ENCODE measurements at places on chromosomes 2 and 18. TPM values are rescaled to one million over a fixed set of nuclear protein-coding genes. Genes with fewer than 3 reads are reported as not detected.

Gene COX7A2L
- total RNA-seq: 125 TPM

Gene FAM168B
- 109 TPM for total RNA-seq

Gene CCBE1
- 0.44 TPM for total RNA-seq

Gene GNAL
- 24.5 TPM for total RNA-seq

Gene ANXA4
- total RNA-seq: 92.0 TPM

Gene PDK1
- 10.7 TPM for total RNA-seq
